ENCODE measurements at places on chromosomes 13 and 19.

GRCh38 chr13:76641056-76641455 lies 245.1 kb downstream of the KCTD12 start:
- no peak for DNase-seq

- DNase-seq = no peak
Observed at GRCh38 chr13:43687038-43687437, 99.7 kb downstream of the ENOX1 start.

DNA sequence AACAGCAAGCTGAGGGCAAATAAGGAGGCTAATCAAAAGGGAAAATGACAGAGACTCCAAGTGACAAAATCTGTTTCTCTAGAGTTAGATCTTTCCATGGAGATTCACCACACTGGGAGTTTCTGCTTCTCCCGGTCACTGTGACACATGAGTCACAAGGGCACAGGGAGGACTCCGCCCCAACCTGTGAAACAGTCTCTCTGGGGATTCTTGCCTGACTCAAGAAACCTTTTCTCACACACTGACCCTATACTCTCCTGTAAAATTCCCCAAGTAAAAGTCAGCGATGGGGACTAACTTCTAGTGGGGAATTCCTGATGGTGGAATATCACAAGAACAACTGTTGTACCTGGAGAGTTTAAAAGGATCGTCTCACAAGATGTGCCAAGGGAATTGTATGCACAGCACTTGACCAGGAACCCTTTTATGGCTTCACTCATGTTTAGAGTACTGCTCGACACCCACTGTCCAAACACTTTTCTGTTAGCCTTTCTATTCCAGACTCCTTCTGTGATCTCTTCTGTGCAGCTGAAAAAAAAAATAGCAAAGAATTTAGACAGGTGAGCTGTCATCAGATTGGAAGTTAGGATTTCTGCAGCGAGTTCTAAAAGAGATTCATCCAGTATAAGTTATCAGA lies 46.8 kb upstream of the URAD start:
- no peak for DNase-seq

DNA sequence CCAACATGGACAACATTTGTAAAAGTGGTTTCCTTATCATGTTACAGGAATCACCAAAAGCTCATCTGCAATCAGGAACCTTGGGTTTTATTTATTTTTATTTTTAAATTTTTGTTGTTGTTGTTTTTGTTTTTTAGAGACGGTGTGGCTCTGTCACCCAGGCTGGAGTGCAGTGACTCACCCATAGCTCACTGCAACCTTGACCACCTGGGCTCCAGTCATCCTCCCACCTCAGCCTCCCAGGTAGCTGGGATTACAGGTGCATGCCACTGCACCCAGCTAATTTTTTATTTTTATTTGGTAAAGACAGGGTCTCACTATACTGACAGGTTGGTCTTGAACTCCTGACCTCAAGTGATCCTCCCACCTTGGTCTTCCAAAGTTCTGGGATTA lies 13.6 kb upstream of the SERP2 start:
- no peak for DNase-seq

GRCh38 chr19:47625650-47626049 lies 16.7 kb downstream of the BICRA start:
- no peak for DNase-seq

DNA sequence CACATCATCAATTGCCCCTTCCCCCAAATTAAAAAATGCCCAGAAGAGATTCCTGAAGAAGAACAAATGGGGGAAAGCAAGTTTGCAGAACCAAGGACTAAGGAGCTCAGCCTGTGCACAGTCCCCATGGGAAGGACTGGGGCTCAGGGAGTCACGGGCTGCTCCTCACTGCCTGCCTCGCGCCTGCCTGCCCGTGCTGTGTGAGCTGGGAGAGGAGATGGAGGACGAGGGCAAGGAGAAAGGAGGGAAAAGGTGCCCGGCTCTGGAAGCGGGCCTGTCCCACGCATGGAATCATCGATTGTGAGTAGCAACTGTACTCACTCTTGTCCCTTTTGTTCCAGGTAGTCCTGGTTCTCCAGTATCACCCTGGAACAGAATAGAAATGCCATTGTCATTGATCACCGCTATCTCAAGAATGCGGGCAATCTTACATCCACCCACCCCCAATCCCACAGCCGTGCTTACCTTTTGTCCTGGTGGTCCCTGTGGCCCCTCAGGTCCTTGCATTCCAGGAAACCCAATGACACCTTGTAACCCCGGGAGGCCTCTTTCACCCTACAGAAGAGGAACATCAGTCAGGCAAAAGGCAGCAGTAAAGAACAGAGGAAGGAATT lies 93.4 kb downstream of the COL4A1 start:
- no peak for DNase-seq

- peak; percentile 59 for DNase-seq
Observed at GRCh38 chr19:13195678-13196077, 45.5 kb downstream of the IER2 start.

- no peak for DNase-seq
Observed at GRCh38 chr19:45250216-45250831, 747 bp upstream of the MARK4 start.

GRCh38 chr13:110326263-110326904 lies 19.3 kb downstream of the COL4A2 start:
- DNase-seq = no peak

- DNase-seq = no peak
Observed at GRCh38 chr19:7850000-7850813, 20.2 kb downstream of the EVI5L start.

- no peak for DNase-seq
Observed at GRCh38 chr13:72931311-72931710, 127.5 kb upstream of the KLF5 start.

- no peak for DNase-seq
Observed at GRCh38 chr13:99258946-99259345, 767 bp upstream of the GPR18 start.

DNA sequence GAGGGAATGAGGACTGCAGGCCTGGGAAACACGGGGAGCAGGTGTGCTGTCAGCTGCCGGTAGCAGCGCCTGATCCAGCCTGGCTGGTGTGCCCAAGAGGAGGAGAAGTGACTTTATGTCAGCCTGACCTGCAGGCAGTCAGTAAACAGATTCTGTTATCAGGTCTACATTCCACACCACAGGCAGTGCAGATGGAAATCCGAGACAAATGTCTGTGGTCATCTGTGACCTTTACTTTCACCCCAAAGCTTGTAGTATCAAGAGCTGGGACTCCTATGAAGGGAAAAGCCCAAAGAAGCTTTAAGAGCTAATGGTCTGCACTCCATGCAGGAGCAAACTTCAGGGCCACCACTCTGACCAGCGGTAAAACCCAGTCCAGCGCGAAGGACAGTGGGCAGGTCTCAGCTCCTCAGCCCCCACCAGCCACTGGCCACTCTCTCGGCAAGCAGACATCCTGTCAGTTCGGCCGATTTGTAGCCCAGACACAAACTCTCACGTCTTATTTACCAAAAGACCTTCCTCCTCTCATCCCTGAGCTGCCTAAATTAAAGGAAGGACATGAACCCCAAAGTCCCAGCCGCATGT lies 7.7 kb downstream of the EPS15L1 start:
- no peak for DNase-seq

DNA sequence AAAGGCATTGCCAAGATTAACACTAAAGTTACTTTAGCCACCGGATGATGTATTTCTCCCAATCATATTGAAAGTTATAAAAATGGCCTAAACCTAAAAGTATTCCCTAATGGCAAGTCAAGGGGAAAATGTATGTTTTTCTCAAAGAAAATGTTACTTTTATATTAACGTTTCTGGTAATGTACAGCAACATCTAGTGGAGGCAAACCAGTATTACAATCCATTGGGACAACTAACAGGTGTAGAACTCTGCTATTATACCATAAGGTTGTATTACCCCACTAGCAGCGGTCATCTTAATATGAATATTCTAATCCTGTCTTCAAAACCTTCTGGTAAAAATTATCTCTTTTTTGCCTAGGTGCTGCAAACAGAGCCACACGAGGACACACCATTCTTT lies 69.2 kb downstream of the ZNF100 start:
- no peak for DNase-seq

DNA sequence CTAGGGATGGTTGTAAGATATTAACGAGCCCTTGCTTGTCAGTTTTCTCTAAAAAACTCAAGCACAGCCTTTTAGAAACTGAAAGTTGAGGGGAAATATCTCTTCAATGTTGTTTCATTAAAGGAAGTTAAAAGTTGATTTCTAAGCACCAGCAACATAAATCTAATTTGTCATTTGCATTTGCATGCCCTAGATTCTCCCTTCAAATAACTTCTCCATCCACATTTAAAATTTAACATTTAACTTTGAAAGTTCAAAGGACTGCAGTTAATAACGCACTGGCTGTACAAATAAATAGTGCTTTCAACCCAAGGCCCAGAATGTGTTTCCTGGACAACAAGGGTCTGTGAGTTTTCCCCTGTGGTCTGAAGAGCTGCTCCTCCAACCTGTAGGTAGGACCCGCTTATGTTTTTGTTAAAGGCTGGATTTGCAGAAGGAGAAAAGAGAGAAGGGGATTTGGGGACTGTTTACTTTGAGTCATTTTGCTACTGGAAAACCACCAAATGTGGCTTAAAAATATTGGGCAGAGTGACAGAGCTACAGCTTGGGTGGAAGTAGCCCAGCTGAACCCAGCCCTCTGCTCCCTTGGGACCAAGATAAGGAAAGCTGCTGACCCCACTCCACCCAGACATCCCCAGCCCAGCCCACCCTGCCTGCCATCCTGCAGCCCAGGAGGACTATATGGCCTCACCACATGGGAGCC lies 39.8 kb downstream of the TNFRSF19 start:
- DNase-seq = no peak

DNA sequence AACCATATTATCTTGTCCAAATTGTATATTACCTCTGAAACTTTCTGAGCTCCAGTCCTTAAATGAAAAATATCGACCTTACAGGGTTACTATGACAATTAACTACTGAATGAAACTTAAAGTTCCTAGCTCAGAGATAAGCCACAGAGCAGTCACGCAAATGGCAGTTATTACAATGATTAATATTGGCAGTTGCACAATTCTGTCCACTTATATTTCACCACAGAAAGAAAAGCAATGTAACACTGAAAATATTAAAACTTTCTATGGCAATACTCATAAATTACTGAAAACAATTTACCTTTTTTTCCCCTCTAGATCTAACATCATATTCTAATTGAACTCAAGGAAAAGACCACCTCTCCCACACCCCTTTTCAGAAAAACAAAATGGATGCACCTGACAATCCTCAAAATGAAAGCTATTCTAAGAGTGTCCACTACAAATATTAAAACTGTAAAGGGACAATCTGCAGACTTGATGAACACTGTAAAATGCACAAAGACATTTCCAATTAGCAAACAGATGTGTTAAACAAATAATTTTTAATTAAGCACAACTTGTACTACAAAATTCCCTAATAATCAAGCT lies 14.6 kb downstream of the LNX2 start:
- DNase-seq = no peak

- no peak for DNase-seq
Observed at GRCh38 chr13:92179223-92179622, 780.8 kb downstream of the GPC5 start.

DNA sequence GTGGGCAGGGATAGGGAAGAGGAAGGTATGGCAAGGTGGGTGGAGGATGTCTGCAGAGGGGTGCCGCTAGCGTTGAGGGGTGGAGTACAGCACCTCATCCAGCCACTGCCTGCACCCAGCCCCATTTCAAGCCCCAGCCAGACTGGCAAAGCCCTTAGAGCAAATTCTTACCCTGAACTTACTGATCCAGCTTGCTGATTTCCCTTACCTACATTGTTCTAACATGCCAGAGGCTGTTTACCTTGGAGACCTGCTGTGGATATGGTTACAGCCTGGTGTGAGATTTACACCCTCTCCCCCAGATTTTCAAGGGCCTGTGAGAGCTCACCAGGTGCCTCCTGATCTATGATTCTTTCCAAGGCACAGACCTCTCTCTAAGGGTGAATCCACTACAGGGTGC lies 86.0 kb downstream of the ZNF726 start:
- DNase-seq = no peak

GRCh38 chr13:79724348-79725103 lies 243.6 kb downstream of the NDFIP2 start:
- DNase-seq = no peak

- no peak for DNase-seq
Observed at GRCh38 chr19:7211191-7211951, 82.8 kb downstream of the INSR start.

GRCh38 chr19:15393963-15394362 lies 14.4 kb upstream of the AKAP8 start:
- DNase-seq = no peak

- no peak for DNase-seq
Observed at GRCh38 chr19:41443813-41444455, 978 bp downstream of the ERICH4 start.

DNA sequence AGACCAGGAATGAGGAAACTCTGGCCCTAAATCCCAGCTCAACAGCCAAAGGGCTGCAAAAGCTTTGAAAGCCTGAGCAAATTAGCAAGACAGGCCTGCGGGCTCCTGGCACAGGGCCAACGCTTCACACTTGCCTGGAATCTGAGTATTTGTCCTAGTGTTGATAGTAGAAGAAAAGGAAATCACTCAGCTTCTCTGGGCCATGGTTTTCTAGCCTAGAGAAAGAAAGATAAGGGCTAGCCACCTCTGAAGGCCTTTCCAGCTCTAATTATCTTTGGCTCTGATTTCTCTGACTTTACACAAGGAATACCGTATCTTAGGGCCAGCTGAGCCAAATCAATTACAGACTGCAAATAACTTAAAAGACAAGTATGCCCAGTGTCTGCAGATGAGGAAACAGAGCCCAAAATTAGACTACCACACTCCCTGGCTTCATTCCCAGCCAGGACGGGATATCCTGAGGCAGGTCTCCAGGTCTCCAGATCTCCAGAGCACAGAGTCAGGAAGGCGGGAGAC lies 69.6 kb downstream of the STK24 start:
- no peak for DNase-seq

- no peak for DNase-seq
Observed at GRCh38 chr13:21917086-21918015, 246.5 kb downstream of the FGF9 start.

DNA sequence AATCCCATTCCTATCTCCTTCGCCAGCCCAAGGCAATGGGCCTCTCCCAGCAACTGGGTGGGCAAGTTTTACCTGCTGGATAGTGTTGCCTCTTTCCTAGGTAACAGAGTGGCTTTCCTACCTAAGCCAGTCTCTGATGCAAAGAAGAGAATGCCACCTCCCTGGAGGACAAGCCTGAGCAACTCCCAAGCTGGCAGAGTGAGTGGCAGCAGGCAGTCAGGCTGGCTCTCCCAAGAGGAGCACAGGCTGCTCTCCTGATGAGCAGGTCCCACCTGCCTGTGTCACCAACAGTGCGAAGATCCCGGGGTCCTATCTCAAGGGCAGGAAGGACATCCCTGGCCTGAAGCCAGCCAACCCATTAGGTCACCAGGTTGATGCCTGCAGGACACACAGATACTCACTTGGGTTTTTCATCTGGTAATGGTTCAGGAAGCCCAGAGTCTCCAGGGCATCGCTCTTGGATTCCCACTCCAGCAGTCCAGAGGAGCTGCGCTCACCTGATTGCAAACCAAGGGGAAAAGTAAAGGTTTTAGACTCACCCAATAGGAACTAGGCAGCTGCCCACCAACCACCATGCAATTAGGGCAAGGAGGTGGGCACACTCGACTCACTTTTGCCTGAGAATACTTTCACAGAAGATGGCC lies 5.5 kb upstream of the ECH1 start:
- DNase-seq = no peak
